Activated CD4-positive, CD25-positive, alpha-beta regulatory T cell (primary cell): ENCODE measurements at places on chromosomes 5 and 9.
A peak's percentile ranks its signal among the peaks of the same experiment; 100 is the strongest.

DNA sequence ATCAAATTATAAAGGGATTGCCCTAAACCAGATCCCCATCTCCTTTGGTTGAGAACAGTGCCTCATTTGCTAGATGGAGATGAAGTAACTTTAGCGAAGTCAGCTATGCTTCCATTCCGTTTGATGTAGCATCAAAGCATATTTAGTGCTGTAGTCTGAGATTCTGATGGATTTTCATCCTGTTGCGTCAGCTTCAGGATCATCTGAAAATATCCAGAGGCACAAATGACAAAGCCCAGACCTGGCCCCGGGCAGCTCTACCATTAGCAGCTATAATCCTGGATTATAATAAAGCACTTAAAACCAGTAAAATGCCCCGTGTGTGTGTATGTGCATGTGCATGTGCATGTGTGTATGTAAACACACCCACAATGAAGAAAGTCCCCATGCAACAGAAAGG lies 44.7 kb downstream of the ERAP1 start:
- DNase-seq = no peak

- no peak for DNase-seq
These were observed 20.2 kb upstream of the CDC23 start for GRCh38 chr5:138233280-138233679.

DNA sequence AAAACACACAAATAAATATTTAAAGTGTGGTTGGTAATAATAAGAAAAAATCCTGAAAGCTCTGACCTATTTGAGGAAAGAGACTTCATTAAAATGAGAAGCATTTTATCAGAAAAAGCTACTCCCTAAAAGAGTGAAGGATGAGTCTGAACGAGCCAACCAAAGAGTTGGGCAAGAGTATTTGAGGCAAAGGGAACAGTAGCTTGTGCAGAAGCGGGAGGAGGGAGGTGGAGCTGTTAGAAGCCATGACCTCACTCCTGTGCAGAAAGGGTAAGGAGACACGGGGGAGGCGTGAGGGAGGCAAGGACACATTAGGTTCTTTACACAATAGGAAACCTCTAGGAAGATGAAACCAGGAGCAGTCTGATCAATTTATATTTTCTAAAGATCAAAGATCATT lies 29.4 kb downstream of the SH3RF2 start:
- DNase-seq = no peak

GRCh38 chr5:112403069-112403468 lies 16.0 kb downstream of the EPB41L4A start:
- no peak for DNase-seq

- DNase-seq = no peak
These were observed 142.5 kb downstream of the ACER2 start for GRCh38 chr9:19551124-19551929.

- DNase-seq = no peak
These were observed 8.4 kb upstream of the RXRA start for GRCh38 chr9:134317790-134318414.

GRCh38 chr5:146103594-146103993 lies 1.8 kb downstream of the PLAC8L1 start:
- DNase-seq = no peak

GRCh38 chr5:38541174-38541725 lies 15.2 kb downstream of the LIFR start:
- DNase-seq = no peak

GRCh38 chr5:74632947-74633356 lies 7.6 kb downstream of the ENC1 start:
- no peak for DNase-seq

DNA sequence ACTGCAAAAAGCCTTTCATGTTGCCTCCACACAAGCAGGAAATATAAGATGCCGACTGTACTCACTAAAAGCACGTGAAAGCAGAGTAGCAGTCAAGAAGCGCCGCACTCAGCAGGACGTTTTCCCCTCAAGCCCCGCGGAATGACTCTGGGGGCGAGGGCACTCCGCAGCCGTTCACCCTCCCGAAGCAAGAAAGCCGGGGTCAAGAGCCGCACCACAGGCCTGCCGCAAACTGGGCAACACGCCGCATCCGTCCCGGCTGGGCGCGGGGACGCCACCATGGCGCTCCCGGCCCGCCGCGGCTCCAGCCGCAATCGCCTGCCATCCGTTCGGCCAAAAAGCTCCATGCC lies 364 bp downstream of the RPS6 start:
- peak; percentile 47 for DNase-seq

DNA sequence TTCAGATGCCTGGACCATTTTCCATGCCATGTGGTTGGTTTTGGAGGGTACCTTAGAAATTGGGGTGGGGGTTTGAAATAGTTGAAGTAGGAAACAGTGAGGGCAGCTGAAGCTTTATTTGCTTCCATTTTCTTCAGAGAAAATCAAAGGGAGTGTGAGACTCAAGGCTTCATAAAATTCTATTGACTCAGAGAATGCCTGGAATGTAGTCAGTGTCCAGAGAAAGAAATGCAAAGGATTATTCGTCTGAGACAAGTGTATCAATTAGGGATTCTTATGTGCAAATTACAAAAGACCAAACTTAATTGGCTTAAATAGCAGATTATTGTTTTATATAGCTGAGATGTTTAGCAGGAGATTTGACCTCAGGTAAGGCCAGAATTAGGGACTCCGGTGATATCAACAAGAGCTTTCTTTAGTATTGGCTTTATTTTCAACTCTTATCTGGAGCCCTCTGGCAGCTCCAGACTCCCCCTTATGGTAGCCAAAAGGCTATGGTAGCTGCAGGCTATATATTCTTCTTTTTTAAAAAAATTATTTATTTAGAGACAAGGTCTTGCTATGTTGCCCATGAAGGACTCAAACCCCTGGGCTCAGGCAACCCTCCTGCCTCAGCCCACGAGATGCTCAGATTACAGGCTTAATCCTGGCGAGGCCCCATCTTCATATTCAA lies 38.9 kb downstream of the PTTG1 start:
- no peak for DNase-seq
